ENCODE measurements at places on chromosomes 11 and 22. TPM values are rescaled to one million over a fixed set of nuclear protein-coding genes. Genes with fewer than 3 reads are reported as not detected.
A peak's percentile ranks its signal among the peaks of the same experiment; 100 is the strongest.

The CABP4 gene
- total RNA-seq, result 0.13 TPM

The RIMBP3C gene
- 0.25 TPM for total RNA-seq

The FJX1 gene
- total RNA-seq, result 40.2 TPM

The DDI1 gene
- not detected for total RNA-seq

The HTR3A gene
- not detected for total RNA-seq

The OVOL1 gene
- total RNA-seq, result not detected

The TBX10 gene
- not detected for total RNA-seq

The HIRA gene
- total RNA-seq, result 25.9 TPM

The MMP8 gene
- not detected for total RNA-seq

The PPME1 gene
- total RNA-seq, result 42.2 TPM

The MAP6 gene
- total RNA-seq, result 5.9 TPM

The INS gene
- total RNA-seq, result 1.4 TPM

The HBG1 gene
- total RNA-seq, result not detected

The FKBP2 gene
- total RNA-seq, result 62.1 TPM

The PIM3 gene
- 291 TPM for total RNA-seq

The MPZL2 gene
- total RNA-seq, result 5.8 TPM

The LRRC74B gene
- total RNA-seq, result not detected

DNA sequence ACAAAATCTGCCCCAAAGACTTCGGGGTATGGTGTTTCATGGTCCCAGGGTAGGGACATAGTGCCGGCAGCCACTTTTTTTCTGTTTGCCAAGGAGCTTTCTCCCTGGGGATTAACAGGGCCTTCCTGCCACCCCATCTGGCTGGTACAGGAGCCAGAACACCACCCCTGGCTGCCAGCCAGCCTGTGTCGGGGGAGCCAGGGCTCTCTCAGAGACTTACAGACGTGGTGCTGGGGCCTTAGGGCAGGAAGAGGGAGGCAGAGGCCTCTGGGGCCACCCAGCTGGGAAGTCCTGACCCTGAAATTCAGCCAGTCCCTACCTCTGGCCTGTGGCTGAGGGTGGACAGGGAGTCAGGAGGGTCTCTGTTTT, 52.4 kb upstream of the CDON start:
- peak; percentile 60 for DNase-seq

- DNase-seq, result no peak
These were observed 71.4 kb downstream of the FANCF start for GRCh38 chr11:22554221-22554620.

GRCh38 chr11:124889191-124890091, 8.2 kb downstream of the ROBO4 start:
- DNase-seq, result no peak

DNA sequence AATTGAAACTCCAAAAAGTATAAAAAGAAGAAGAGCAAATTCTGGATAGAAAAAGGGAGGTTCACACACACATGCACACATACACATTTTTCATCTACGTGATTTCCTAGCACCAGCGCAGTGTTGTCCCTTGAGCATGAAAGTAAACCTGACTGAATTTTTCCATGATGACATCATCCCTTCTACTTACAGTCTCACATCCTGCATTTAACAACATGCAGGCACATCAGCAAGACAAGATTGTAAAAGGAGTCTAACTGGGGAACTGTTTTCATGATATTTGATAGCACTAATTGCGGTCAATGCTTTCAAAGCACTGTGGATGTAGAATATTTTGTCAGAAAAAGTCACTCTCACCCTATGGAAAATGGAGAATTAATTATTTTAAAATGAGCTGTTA, 36.6 kb downstream of the GAS2 start:
- DNase-seq, result no peak

DNA sequence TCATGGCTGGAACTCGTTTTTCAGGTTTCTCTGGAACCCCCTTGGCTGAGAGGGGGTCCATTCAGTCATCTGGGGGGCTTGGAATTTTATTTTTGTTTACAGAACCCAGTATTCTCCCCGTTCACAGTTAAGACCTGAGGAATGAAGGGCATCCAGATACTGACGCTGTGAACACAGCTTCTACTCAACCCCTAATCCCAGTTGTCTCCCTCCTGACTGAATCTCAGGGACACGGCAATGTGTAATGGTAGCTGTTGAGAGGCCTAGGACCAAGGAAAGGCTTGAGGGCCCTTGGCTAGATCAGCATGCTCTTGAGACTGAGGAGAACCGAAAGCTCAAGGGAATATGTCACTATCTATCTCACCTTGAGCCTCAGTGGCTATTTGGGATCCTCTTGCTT, 113.6 kb downstream of the SWAP70 start:
- DNase-seq, result no peak

GRCh38 chr22:29827091-29827490, 11.0 kb downstream of the ASCC2 start:
- DNase-seq, result no peak

GRCh38 chr11:24514219-24514594, 17.4 kb downstream of the LUZP2 start:
- DNase-seq, result no peak

- DNase-seq, result no peak
These were observed 969 bp downstream of the CCDC117 start for GRCh38 chr22:28773461-28773867.

DNA sequence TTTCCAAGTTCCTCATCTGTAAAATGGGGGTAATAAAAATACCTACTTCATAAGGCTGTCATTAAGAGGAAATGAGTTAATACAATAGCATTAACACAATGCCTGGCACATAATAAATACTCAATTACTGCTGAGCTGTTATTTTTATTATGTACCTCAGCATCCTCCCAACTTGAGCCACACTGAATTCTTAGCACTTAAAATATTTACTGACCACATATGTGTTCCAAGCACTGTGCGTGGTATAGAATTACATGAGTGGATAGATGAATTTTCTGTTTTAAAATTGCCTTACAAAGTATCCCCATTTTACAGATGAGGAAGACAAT, 139.0 kb upstream of the TIMP3 start:
- no peak for DNase-seq

DNA sequence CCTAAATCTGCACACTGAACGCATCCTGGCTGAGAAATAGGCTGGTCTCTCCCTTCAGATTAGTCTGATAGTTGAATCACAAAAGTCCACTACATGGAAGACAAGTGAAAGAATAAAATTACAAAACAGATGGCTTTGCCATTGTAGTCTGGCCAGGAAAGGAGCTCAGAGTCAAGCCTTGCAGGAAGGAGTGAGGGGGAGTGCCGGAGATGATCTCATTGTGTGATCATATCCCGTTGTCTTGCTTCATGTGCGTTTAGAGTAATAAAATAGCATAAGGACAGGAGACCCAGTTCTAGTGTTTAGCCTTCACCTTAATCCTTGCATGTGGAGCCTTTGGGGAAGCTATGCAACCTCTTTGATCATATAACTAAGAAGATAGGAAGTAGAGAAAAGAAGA, 666.7 kb upstream of the RAG2 start:
- no peak for DNase-seq

DNA sequence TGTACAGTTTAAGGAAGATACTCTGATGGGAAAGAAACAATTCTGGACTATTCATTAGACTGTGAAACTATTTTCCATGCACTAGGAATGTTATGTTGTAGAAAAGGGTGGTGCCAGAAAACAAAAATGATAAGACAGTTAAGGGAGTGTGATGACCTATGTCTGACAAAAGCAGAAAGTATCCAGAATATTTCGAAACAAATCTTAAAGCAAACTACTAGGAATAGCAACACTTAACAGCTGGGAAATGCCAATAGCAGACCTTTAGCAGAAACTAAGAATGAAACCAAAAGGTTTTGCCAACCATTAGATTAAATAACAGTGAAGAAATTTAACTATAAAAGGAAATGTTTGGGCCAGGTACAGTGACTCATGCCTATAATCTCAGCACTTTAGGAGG, 3.3 kb upstream of the ARHGAP20 start:
- DNase-seq, result no peak

DNA sequence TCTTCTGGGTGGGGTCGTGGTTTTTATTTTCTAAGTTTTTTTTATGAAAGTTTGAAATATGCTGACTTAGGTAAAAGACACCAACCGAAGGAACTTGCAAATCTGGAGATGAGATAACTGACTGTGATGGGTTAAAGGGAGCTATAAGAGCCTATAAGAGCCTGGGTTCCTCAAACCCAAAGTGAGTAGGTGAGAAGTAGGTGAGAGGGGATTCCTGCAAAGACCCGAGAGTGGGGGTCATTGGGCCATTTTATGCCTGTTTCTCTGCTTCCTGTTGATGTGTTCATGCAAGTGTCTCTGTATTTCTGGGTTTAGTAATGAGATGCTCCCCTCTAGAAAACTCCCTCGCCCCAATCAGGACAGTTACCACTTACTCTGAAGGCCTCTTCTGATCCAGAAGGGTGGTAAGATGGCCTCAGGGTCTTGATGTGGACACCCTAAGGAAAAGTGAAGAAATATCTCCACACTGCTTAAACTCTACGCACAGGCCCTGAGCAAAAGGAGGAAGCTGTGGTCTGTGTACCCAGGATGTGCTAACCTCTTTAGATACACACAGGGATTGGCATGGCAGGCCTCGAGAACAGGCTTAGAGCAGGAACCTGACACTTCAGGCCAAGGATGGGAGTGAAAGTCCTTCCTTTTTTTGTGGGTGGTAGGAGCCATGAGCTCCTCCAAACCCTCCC, 1.8 kb downstream of the FLI1 start:
- DNase-seq, result no peak

GRCh38 chr11:10857459-10857708, 469 bp downstream of the ZBED5 start:
- DNase-seq, result peak; percentile 35

DNA sequence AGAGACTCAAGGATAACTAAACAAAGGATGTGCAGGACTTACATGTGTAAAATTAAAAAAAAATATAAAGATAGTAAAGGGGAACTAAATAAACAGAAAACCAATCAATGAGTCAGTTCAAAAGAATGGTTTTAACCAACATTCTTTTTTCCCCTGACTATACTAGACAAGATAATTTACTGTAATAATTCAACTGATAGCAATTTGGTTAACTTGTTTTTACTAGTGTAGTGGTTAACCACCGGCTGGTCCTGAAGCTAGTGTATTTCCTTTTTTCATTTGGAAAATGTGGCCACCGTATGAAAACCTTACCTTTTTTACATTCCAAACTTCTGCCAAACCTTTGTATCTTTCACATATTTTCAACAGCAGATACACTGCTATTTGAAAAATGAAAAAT, 123.1 kb downstream of the ARHGAP42 start:
- no peak for DNase-seq

DNA sequence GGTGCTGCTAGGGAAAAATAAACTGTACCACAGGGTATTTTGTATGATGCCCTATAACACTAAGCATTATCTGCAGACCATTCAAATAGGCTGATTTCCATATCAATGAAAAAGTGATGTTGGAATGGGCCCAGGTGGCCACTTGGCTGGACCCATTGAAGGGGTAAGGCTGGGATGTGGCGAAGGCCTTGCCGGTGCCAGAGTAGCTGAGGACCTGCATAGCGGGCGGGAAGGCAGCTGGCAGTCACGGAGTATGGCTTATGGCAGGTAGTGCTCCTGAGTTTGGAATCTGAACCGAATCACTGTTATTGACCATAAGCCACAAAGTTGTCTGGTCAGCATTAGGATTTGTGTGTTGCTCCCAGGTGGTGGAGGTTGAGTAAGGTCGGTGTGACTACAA, 131.0 kb downstream of the MICAL2 start:
- DNase-seq, result no peak

DNA sequence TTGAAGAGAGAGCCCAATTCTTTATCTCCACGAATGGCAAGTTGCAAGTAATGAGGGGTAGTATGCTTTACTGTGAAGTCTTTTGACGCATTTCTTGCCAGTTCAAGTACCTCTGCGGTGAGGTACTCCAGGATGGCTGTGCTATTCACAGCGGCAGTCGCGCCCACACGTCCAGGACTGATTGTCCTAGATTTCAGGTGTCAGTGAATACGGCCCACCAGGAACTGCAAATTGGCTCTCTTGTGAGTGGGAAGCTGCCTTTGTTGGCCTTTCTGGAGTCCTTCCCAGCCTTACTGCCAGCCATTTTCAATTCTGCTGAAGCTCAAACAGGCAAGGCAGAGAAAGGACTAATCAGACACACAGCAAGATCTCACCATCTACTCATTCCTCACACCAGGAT, 8.5 kb downstream of the PPFIA1 start:
- no peak for DNase-seq

DNA sequence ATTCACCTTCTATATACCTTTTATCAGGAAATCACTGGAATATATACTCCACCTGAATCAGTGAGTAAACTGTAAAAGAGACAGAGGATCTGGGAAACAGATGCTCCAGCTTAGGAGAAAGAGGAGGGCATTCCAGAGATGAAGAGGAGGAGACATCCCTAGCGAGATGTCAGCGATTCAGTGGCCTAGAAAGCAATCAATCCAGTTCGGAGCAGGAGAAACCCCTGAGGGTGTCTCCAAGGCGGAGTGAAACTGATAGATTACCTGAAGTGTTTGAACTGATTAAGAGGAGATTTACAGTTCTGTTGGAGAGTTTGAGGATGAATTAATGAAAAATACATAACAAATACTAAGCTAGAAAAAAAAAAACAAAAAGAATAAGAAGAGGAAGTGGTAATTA, 24.5 kb upstream of the TNRC6B start:
- no peak for DNase-seq

GRCh38 chr11:22786475-22786874, 43.1 kb downstream of the SVIP start:
- DNase-seq, result no peak

All from ovary (tissue), 10 donors.